ENCODE measurements at places on chromosomes 13 and 19.

DNA sequence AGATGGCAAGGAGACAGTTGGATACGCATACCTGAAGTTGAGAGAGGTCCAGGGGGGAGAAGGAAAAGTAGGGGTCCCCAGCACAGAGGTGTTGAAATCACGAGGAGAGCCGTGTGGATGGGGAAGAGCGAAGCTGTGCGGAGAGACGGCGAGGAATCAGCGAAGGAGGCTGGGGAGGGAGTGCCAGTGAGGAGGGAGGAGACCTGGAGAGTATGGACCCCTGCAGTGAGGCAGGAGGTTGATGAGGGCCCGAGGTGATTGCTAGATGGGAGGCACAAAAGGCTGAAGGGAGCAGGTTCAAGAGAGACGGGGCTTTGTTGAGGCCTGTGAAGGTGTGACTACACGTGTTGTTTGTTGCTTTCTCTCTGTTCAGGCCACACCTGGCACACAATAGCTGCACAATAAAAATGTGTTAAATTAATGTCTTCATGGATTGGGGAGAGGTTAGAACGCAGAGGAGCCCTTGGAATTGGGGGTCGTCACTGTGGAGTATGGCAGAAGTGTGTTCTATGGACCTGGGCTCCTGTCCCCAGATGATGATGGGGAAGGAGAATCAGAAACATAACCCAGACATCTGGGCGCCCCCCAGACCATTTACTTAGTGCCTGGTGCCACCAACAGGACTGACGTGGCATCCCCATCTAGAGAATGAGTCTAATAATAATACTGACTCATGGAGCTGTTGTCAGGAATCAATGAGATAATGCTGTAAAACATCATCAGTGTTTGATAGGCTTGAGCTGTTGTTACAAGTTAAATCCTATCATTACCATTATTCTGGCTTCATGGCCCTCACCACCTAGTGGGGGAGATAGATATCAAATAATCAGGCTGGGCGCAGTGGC, 137.5 kb downstream of the SIPA1L3 start:
- DNase-seq = no peak

GRCh38 chr13:113783200-113783881, 24.3 kb downstream of the TMEM255B start:
- no peak for DNase-seq

GRCh38 chr13:34038541-34039068, 220.7 kb downstream of the RFC3 start:
- no peak for DNase-seq

DNA sequence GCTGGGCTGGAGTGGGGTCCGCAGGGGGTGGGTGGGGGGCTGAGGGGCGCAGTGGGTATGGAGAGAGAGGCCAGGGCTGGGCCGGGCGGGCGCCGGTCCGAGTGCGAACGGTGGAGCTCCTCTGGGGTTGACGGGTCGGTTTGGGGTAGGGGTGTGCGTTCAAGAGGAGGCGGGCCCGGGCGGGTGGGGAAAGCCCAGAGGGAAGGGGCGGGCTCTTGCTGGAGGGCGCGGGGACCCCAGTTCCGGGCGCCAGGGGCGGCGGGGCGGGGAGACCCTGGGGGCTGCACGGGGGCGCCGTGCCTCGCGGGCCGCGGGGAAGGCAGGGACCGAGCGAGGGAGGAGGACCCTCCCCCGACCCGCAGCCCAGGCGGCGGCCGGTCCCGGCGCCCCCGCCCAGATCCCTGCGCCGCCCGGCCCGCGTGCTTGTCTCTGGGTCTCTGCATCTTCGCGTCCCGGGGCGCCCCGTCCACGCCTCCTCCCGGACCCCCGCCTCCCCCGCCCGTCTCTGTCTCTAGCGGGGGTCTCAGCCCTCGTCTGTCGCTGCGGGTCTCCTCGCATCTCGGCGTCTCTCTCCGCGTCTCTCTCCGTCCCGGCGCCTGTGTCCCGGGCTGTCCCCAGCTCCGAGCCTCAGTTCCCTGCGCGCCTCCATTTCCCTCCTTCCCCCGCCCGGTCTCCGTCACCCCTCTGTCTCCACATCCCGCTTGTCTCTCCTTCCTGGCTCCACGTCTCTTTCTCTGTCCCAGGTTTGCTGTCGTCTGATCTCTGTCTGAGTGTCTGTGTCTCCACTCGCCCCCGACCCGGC, 8.3 kb upstream of the SHISA7 start:
- DNase-seq = no peak

GRCh38 chr19:41699968-41700323, 8.5 kb upstream of the CEACAM5 start:
- DNase-seq = no peak

DNA sequence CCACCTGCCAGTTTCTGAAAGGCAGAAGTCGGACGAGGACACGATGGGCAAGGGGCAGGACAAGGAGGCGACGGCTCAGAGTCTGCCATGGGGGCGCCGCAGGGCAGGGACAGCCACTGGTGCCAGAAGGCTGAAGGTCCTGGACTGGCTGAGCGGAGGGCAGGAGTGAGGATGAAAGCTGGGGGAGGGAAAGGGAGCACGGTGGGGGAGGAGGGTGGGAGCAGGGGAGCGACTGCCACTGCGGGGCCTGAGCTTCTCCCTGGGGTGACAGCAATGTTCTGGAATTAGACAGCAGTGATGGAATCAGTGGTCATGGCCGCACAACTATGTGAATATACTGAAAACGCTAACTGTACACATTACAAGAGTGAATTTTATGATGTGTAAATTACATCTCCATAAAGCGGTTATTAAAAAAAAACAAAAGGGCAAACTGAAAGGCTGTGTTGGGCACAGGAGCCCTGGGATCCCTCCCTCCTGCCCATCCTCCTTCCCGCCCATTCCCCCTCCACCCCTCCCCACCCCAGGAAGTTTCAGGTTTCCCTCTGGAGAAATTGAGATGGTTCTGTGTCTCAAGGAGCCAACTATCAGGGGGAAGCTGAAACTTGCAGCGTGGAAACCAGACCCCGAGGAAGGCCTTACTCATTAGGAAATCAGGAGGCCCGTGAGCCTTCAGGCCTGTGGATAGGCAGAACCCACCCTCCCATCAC, 15.9 kb downstream of the MLLT1 start:
- DNase-seq = no peak

- DNase-seq = no peak
Measured at GRCh38 chr19:35811317-35812219, 1.1 kb downstream of the PRODH2 start.

DNA sequence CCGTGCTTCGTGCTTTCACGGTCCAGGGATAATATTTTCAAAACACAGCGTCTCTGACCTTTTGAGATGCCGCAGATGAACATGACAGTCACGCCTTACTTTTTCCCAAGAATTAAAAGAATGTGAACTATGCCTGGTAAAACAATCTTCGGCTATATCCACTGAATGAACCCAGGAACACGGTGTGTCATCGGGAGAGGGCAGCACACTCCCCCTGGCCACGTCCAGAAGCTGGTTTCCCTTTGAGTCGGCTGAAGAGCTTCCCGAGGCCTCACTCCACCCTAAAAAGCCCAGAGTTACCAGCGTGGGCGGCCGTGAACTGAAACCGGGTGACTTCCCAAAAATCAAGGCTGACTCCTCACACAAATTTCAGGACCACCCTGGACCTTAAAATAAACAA, 22.9 kb upstream of the SHISA2 start:
- peak; percentile 34 for DNase-seq

DNA sequence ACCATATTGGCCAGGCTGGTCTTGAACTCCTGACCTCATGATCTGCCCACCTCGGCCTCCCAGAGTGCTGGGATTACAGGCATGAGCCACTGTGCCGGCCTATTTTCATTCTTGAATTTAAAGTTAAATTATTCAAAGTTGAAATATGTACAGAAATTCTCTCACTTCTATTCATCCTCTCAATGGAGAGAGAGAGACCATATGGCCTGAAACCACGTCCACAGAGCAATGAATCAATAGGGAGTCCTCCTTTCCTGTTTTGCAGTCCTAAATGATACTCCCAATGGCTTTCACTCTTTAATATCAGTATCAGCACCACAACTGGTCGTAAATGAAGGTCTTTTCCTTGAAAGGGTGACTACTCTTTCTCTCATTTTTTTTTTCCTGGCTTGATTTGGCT, 30.5 kb upstream of the KCTD4 start:
- no peak for DNase-seq

GRCh38 chr13:52969373-52969772, 59.2 kb upstream of the OLFM4 start:
- no peak for DNase-seq

GRCh38 chr13:47112903-47113299, 216.0 kb upstream of the HTR2A start:
- DNase-seq = no peak

- no peak for DNase-seq
Measured at GRCh38 chr19:18046059-18046718, 38.2 kb downstream of the ARRDC2 start.

DNA sequence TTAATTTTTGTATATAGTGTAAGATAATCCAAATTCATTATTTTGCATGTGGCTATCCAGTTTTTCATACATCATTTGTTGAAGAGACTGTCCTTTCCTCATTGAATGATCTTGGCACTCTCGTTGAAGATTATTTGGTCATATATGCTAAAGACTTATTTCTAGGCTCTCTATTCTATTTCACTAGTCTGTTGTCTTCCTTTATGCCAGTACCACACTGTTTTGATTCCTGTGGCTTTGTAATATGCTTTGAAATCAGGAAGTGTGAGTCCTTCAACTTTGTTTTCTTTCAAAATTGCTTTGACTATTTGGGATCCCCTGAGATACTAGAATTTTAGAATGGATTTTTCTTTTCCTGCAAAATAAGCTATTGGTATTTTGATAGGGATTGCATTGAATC, 24.5 kb downstream of the FNDC3A start:
- no peak for DNase-seq

- peak; percentile 61 for DNase-seq
Measured at GRCh38 chr13:29081036-29081435, 260.9 kb downstream of the MTUS2 start.

DNA sequence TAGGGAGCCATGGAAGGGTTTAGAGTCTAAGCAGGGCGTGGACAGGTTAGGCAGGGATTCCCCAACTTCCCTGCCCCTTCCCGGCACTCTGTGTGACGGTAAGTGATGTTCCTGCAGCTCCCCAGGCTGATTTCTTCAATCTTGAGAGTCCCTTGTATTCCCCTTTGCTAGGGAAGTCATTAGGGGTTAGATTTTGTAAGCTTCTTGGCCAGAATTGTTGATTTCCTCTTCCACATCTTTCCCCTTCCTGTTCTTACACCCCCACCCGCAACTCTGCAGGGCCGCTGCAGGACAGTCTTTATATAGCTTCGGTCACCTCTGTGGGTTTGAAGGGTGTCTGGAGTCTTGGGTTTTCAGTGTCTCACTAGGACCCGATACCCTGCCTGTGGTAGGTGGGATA, 10.6 kb upstream of the ADGRE1 start:
- DNase-seq = peak; percentile 39

- DNase-seq = peak; percentile 9
Measured at GRCh38 chr19:29277102-29277501, 64.2 kb upstream of the UQCRFS1 start.

- DNase-seq = no peak
Measured at GRCh38 chr19:45477713-45478453, 10.1 kb downstream of the FOSB start.

GRCh38 chr19:34556488-34556887, 74.9 kb downstream of the WTIP start:
- no peak for DNase-seq

- DNase-seq = no peak
Measured at GRCh38 chr13:97570442-97570841, 136.5 kb downstream of the RAP2A start.

- DNase-seq = peak; percentile 11
Measured at GRCh38 chr19:38619361-38620174, 580 bp downstream of the EIF3K start.

GRCh38 chr13:108597943-108598342, 31.5 kb upstream of the MYO16 start:
- no peak for DNase-seq

DNA sequence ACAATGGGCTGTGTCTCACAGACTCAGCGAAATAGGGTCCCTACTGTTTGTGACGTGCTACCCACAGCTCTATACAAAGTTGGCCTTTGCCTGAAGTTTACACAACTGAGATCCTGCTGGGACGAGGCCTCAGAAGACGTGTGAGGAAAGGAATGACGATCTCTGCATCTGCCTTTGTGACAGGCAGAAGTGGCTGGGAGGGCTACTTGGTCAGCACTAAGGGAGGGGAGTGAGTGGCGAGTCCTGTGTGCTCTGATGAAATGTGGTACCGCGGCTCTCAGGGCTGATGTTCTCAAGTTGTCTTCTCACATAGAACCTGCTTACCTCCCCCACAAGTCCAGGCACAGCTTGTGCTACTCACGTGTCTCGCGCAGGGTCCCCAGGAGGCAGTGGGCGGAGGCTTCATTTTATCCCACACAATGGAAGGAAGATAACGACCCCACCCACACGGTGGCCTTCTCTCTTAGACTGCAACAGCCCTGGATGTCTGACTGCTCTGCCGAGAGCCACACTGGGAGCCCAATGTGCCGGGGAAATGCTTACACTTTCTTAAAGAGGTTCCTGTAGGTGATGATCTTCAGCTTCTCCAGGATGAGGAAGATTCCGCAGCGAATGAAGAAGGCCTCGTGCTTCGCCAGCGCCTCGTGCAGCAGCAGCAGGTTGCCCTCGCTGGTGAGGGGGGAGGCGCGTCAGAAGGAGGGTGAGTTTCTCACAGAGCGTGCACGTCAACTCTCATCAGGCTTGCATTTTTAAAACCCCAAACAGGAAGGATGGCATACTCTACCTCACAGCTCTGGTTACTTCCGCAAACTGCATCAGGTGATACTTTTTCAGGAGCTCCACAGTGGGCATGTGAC, 21.2 kb downstream of the PROZ start:
- DNase-seq = no peak

- peak; percentile 42 for DNase-seq
Measured at GRCh38 chr13:45410001-45410400, 8.2 kb downstream of the SLC25A30 start.

DNA sequence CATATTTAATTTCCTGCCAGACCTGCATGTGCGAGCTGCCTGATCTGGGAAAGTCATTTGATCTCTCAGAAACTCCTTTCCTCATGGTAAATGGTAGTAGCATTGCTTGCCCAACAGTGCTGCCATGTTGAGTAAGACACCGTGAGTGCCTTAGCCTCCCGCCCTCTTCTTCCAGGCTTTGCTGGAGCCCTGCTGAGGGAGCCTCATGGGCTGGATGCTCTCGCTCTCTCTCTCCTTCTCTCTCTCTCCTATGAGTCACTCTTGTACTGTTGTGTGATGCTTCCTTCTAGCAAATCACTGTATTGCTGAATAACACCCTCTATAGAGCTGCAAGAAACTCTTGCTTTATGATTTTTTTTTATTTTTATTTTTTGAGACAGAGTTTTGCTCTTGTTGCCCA, 365.5 kb downstream of the UQCRFS1 start:
- no peak for DNase-seq

- DNase-seq = no peak
Measured at GRCh38 chr13:80199585-80200292, 141.2 kb downstream of the SPRY2 start.

GRCh38 chr19:49570138-49570856, 10.1 kb downstream of the NOSIP start:
- DNase-seq = peak; percentile 92

GRCh38 chr19:49975051-49975450, 14.1 kb upstream of the SIGLEC11 start:
- no peak for DNase-seq

DNA sequence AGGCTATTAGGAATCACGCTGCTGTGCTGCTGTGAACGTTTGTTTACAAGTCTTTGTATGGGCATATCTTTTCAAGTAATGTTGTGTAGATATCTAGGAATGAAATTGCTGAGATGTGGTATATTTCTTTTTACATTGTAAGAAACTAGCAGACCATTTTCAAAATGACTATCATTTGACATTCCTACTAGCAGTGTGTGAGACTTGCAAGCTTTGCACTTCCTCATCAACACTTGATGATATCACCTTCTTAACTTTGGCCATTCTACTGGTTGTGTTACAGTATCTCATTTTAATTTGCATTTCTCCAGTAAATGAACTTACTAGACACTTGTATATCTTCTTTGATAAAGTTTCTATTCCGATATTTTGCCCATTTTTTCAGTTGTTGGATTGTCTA, 12.1 kb downstream of the METTL21C start:
- peak; percentile 25 for DNase-seq

All from suppressor macrophage (primary cell).